ENCODE measurements at places on chromosomes 7 and 10.

DNA sequence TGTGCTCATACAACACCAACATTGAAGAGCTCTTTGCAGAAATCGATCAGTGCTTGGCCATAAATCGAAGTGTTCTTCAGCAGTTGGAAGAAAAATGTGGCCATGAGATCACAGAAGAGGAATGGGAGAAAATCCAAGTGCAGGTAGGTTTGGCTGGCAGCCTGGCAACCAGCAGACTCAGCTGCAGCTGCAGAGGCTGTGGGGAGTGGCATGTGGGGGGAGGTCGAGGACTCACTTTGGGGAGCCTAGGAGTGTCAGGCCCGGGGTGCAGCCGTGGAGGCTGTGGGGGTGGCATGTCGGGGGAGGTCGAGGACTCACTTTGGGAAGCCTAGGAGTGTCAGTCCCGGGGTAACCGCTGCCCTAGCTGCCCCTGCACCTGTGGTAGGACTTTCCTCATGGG lies 35.1 kb downstream of the RNF32 start:
- DNase-seq, result no peak

GRCh38 chr7:121561717-121562116 lies 165.6 kb upstream of the FAM3C start:
- DNase-seq, result no peak

DNA sequence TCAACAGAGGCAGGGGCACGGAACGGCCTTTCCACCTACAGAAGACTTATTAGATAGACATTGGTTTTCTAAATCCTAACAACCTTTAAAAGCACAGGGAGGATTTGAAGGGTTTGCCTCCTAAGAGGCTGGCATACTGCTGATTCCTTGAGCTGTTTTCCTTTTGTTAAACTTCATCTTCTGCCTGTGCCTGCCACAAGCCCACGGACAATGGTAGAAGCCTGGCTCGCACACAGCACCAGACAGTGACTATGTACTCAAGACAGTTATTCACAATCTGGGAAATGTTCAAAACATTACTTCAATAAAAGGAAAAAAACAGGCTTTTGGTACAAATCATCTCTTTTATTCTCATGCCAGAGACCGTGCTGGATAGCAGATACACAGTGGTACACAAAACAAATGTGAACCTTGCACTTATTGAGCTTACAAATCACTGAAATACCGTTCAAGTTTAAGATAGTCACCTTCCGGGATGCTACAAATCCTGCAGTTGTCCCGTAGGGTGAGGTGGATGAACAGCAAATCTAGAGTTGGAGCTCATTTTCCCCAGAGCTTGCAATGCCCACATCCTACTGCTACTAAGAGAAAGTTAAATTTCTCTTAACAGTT lies 63.9 kb downstream of the VPS41 start:
- no peak for DNase-seq

DNA sequence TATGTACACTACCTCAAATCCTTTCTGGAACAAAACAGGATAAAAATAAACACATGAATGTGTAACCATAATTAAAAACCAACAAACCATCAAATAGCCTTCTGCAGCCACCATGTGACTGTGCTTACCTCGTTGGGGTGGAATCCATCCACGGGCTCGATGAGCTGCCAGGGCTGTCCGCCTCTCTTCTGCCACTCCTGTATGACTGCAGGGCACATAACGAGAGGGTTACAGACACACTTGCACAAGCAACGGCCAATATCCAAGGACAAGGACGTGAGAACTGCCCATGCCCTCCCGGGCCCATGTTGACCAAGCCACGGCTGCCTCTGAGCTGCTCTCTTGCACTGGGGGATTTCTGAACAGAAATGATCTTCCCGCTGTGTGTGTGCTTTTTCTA lies 132.2 kb downstream of the ANLN start:
- no peak for DNase-seq

- no peak for DNase-seq
These were observed 83.8 kb upstream of the GPR26 start for GRCh38 chr10:123582084-123582989.

GRCh38 chr7:137895301-137896221 lies 48.8 kb upstream of the DGKI start:
- no peak for DNase-seq

All from stimulated activated CD8-positive, alpha-beta memory T cell treated with anti-CD3 and anti-CD28 coated beads, Interleukin-7, amount 100 ng/mL, for 1 hour (primary cell).